SHP77 (cell line): ENCODE measurements at places on chromosomes 12 and 14.
A peak's percentile ranks its signal among the peaks of the same experiment; 100 is the strongest.

- DNase-seq = no peak
These were observed 5.2 kb downstream of the FRS2 start for GRCh38 chr12:69475237-69475975.

GRCh38 chr14:59463787-59464485 lies 1.2 kb downstream of the GPR135 start:
- no peak for DNase-seq

DNA sequence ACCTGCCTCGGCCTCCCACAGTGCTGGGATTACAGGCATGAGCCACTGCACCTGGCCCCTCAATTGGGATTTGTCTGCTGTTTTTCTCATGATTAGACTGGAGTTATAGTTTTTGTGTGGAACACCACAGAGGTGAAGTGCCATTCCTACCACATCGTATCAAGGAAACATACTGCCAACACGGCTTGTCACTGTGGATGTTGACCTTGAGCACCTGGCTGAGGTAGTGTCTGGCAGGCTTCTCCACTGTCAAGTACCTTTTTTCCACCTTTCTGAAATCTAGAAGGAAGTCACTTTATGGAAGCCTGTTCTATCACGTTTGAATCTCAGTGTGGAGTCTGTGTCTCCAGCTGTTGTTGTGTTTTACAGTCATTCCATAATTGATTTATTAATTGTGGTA lies 21.4 kb upstream of the SEL1L start:
- DNase-seq = no peak

GRCh38 chr14:43249116-43249515 lies 1258.0 kb downstream of the FSCB start:
- DNase-seq = no peak

- DNase-seq = no peak
These were observed 118.3 kb downstream of the DAAM1 start for GRCh38 chr14:59306775-59307174.

DNA sequence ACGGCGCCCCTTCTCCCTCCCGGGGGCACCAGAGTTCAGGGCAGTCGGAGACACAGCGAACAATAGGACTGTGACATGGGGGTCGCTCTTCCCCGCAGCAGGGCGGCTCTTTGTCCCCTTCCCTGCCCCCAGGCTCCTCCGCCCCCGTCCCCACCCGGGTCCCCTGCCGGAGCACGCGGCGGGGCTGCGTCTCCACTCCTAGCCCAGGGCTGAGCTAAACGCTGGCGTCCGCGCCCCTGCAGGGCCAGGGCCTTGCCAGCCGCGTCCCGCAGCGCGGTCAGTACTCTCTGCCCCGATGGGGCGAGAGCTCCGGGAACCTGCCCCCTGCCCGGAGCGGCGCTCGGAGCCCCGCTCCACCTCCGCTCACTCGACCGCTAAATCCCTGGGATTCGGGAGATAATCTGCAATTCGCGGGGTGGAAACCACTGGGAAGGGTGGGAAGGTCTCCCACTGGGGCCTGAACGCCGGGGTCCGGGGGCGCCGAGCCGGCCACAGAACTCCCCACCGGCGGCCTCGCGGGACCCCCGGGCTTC lies 825 bp upstream of the CCDC85C start:
- DNase-seq = peak; percentile 35

- no peak for DNase-seq
These were observed 9.1 kb downstream of the FIGNL2 start for GRCh38 chr12:51839310-51839947.

DNA sequence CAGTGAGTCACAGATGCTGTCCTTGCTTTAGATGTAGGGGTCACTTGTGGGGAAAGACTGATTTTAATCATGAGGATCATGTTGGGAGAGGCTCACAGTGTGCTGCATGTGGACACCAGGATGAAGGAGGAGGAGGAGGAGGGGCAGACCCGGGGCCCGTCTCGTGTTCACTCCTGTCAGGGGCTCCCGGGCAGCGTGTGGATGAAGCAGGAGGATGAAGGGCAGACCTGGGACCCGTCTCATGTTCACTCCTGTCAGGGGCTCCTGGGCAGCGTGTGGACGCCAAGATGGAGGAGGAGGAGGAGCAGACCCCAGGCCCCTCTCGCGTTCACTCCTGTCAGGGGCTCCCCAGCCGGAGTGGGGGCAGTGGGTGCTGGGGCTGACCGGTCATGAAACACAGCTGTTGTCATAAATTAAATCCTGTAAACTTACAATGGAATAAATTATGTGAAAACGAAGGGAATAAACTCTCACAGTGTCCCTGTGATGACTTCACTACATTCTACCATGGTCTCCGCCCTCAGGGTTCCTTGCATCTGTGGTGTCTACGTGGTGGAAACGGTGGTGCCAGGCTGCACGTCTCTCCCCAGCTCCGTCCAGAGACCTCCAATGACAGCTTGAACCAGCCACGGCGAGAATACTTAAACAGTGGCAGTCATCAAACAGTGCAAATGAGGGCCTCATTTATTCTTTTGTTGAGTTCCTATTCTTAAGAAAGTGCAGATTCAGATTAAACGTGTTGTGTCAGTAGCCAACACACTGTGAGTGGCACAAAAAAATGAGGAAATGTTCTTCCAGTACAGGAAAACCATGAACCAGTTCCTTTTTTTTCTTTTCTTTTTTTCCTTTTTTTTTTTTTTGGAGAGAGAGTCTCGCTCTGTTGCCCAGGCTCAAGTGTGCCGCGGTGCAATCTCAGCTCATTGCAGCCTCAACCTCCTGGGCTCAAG lies 37.7 kb upstream of the SFSWAP start:
- DNase-seq = no peak

- DNase-seq = no peak
These were observed 12.8 kb downstream of the GSKIP start for GRCh38 chr14:96376093-96376492.

DNA sequence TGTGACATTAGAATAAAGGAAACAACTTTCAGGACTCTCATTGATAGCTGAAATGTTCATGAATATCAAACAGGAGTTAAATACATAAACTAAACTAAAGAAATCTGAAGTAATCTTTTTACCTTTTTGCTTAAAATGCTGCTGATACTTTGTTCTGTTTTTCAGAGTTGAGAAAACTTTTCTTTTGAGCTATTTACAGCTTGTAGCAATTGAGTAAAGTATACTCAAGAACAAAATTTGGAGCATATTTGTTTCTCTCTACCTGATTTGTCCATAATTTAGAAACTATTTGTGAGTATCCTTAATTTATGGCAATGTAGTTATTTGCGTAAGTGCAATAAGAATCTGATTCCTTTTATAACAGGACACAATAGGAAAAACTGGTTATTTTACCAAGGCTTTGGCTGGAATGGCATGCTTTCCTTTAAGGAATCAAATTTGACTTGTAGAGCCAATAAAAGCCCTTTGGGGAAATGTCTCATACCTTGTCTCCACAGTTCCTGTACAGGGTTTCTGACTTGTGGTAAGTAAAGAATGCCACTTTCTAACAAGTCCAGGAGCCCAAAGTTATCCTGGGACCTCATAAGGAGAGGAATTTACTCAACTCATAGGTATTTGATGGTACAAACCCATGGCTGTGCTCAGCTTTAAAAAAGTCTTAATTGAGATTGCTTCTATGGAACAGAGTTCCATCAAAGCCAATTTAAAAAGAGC lies 195.7 kb downstream of the TMEM117 start:
- no peak for DNase-seq

- DNase-seq = no peak
These were observed 219.6 kb downstream of the CCDC91 start for GRCh38 chr12:28409892-28410291.

DNA sequence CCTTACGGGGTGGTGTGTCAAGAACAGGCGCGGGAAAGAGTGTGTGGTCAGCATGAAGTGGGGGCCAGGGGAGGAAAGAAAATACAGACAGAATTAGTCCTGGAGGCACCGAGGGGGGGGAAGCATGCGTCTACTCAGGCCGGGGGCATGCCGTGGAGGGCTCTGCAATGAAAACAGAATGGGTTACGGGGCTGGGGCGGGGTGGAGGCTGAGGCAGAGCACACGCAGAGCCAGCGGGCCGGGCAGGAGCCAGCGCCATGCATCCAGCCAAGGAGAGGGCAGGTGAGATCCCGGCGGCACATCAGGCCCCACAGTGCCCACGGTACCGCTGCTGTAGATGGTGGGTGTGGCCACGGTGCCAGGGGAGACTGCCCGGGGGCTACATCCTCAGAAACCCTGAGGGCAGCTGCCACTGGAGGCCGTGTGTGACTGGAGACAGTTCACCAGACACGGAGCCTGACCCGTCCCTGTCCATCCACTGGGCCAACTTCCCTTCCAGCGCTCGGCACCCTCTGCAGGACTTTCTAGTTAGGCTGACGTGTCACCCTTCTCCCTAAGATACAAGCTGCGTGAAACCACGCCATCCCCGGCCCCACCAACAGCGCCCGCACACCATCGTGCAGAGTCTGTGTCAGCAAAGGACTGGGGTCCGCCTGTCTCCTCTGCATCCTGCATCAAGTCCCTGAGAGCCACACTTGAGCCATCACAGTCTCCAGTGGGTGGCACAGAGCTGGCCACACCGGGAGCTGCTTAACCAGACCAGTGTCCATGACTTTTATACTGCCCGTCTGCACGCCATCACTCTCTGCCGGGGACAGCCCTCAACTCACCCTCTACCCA lies 87.4 kb downstream of the PIWIL1 start:
- no peak for DNase-seq
